Stimulated activated naive CD4-positive, alpha-beta T cell treated with Interleukin-2 at 50 U/mL for 16 hours (primary cell): ENCODE measurements at places on chromosomes 1 and 21.

DNA sequence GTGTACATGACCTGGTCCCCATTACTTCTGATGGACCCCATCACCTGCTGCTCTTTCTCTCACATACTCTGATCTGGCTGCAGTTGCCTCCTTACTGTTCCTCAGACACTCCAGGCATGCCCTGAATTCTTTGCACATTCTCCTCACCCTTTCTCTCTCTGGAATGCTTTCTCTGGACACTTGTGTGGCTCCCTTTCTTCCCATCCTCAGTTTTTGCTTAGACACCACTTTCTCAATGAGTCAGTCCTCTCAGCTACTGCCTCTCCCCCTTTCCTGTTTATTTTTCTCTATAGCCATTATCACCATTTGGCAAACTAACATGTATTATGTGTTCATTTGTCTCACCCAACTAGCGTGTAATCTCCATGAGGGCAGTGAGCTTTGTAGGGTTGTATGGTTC lies 28.1 kb downstream of the PLXNA2 start:
- DNase-seq: no peak

GRCh38 chr1:232952514-232953499 lies 2.4 kb downstream of the NTPCR start:
- no peak for DNase-seq

DNA sequence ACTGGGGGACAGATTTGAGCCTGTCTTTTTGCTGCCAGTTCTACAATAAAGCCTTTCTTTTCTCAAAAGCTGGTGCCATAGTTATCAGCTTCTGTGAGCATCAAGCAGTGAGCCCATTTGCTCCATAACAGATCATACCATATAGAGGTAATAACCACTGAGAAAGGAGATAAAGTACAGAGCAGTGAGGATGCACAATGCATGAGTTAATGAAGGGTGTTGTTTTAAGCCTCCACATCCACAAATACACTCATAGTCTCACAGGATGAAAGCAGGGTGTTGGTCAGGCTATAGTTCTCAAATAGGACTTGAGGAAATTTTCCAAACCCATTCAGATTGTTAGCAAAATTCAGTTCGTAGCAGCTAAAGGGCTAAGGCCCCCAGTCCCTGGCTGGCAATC lies 25.6 kb upstream of the SLC35A3 start:
- DNase-seq: no peak

DNA sequence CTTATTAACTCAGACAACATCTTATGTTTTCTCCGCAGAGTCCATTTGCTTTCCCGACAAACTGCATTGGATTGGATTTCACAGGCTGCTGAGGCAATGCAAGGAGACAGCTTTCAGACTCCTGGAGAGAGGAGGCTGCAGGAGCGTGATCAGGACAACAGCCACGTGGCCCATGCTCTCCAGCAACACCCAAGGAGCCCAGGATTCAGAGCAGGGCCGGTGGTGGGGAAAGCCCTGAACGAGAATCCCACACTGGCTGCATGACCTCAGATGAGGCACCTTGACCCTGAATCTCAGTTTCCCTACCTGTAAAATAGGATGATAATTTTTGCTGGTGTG lies 78.3 kb upstream of the NFASC start:
- DNase-seq: no peak

DNA sequence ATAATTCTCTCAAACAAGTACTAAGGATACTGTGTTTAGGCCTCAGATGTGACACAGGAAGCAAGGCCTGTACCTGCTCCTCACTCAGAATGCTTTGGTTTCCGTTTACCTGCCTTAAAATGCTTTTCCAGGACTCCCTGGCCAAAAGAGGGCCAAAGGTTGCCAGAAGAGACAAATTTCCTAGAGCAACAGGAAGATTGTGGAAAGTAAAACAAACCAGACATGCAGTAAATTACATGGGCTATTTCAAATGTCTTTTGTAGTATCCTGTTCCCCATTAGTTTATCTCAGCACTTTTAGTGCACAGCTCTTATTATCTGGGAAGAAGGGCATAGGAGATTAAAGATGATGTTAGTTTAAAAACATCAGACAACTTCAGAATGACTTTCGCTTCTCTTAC lies 280.0 kb downstream of the NFIA start:
- DNase-seq: no peak

GRCh38 chr1:3992103-3992556 lies 92.1 kb upstream of the C1orf174 start:
- no peak for DNase-seq

DNA sequence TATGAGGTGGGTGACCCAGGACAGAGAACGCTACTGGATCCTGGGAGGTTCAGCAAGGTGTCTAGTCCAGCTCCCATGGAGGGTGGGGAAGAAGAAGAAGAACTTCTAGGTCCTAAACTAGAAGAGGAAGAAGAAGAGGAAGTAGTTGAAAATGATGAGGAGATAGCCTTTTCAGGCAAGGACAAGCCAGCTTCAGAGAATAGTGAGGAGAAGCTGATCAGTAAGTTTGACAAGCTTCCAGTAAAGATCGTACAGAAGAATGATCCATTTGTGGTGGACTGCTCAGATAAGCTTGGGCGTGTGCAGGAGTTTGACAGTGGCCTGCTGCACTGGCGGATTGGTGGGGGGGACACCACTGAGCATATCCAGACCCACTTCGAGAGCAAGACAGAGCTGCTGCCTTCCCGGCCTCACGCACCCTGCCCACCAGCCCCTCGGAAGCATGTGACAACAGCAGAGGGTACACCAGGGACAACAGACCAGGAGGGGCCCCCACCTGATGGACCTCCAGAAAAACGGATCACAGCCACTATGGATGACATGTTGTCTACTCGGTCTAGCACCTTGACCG lies 8.6 kb upstream of the PIGV start:
- DNase-seq: no peak

GRCh38 chr1:100045206-100045605 lies 75.4 kb downstream of the SLC35A3 start:
- no peak for DNase-seq

DNA sequence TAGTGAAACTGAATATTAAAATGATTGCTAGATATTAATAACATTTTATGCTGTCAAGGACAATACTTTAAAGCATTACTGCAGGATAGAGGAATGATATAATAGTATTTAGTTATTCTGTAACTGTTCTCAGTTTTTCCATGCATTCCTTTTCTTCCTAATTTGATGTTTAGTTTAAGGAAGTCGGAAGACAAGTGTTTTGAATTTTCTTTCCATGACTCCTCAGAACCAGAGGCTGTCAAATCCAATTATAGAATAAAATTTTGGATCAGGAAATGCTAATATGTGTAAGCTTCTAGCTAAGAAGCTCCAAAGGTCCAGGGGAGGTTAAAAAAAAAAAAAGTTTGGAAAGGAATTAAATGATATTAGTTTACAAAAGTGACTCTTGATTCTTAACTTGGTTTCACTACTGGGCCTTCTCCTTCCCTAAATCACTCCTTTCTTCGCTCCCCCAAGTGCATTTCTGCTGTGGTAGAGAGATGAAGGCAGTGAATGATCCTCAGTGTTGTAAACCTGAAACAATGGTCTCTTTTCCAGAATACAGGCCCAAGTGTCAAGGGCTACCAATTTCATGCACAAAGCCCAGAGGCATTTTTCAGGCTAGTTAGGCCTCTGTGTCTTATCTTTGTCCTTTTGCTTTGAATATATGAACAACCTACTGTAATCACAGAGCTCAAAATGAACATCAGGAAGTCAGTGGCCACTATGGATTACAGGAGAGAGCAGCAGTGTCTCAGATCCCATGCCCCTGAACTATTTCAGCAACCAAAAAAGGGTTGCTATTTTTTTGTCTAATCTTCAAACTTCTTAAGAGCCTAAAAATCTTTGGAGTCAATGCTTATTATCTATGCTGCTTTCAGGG lies 6.2 kb downstream of the ADSS2 start:
- DNase-seq: no peak

DNA sequence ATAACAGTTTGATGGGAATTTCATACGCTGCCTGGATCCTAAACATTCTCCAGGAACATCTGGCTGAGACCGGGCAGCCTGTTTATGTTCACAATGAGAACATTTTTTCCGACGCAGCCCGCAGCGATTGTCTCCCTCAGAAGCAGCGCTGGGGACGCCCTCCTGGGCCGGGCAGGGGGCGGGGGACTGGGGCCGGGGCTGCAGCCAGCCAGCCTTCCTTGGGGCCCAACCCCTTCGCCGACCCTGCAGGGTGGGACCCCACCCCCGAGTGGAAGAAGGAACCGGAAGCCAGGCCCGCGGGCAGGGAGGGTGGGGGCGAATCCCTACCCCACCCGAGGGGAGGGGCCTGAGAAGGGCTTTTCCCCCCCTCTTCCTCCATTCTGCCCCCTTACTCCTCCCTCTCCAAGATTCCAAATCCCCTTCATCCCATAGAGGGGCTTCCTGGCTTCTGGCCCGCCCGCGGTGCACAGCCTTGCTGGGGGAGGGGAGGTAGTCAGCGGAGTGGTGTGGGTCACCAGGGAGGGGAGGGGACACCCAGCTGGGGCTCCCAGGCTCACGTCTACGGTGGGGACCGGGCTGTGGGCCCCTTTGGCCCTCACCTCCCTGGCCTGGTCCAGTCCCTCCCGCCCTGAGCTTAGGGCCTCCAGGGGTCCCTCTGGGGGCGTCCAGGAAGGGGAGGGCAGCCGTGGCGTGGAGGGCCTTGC lies 60.6 kb downstream of the WNT9A start:
- DNase-seq: peak; percentile 29

- DNase-seq: no peak
These were observed 49.4 kb downstream of the SYDE2 start for GRCh38 chr1:85151446-85151845.

GRCh38 chr21:28938726-28939125 lies 54.0 kb downstream of the LTN1 start:
- no peak for DNase-seq

- DNase-seq: no peak
These were observed 104.4 kb downstream of the TM2D1 start for GRCh38 chr1:61620536-61620935.

DNA sequence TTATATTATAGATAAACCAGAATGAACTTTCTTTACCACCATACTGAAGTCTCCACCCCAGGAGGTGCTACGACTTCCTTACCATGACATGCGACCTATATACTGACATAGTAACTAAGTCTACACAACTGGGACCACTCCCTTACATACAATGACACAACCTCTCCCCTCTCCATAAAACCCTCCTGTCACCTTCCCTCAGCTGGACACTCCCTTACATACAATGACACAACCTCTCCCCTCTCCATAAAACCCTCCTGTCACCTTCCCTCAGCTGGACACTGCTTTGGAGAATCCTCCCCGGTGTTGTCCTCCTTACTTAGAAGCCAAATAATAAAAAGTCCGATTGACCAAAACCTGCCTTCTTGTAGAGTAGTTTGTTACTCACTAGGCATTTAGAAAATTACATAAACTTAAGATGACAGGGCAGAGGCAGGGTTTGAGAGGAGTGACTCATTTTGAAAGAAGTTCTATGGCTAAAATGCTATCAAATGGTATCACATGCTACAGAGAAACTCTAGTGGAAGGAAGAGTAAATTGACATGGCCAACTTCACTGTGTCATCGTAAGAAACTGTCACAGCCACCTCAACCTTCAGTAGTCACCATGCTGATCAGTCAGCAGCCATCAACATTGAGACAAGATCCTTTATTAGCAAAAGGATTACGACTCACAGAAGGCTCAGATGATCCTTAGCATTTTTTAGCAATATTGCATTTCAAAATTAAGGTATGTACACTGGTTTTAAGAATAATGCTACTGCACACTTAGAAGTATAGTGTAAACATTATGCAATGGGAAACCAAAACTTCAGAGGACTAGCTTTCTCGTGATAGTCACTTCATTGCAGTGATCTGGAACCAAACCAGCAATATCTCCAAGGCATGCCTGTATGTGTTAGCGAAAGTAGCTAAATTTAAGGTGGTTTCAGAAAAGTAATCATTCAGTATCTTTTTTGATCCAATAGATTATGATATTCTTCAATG lies 56.4 kb downstream of the AHCTF1 start:
- no peak for DNase-seq

GRCh38 chr1:185438936-185439335 lies 121.9 kb upstream of the IVNS1ABP start:
- no peak for DNase-seq

DNA sequence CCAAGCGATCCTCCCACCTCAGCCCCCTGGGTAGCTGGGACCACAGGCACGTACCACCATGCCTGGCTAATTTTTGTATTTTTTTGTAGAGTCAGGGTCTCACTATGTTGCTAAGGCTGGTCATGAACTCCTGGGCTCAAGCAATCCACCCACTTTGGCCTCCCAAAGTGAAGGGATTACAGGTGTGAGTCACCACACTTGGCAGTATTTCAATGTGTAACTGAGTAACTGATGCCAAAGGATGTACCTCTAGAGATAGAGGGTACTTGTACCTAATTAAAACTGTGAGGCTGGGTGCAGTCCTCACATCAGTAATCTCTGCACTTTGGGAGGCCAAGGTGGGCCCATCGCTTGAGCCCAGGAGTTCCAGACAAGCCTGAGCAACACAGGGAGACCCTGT lies 258.7 kb upstream of the DMRTA2 start:
- no peak for DNase-seq

- DNase-seq: no peak
These were observed 36.5 kb upstream of the DNASE2B start for GRCh38 chr1:84361796-84362195.

DNA sequence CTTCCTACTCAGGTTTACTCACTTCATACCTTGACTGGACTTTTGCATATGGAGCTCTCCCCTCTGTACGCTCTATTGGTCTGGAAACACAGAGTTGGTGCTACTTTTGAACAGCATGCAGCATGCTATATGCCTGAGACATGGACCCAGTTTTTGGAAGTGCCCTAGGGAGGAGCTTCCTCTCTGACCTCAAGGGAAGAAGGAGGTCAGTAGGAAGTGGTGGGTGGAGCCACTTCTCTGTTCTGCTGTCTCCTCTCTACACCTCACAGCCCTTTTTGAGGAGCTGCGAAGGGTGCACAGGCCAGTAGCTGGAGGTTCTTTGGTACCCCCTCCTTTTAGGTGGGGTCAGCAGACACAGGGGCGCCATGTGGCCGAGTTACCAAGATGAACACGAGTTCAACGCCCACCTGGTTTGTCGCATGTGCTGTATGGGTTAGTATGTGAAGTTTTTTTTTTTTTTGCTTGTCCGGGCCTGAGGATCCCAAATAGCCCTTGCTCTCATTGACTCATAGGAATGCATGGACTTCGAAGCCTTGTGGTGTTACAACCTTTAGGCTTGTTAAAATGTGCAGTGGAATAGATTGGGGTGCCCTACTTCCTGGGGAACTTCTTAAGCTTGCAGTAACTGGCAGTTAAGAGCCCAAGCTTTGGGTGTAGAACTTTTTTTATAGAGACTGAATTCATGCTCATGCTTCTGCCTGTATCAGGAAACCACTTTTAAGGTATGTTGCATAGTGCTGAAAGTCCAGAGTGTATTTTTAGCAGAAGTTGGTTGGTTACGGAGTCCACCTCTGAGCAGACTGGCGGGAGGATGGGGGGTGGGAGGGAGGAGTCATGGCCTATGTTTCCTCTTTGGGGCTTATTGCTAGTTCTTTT lies 10.7 kb downstream of the MACF1 start:
- peak; percentile 22 for DNase-seq
